ENCODE measurements at places on chromosomes 3 and 15. TPM values are rescaled to one million over a fixed set of nuclear protein-coding genes. Genes with fewer than 3 reads are reported as not detected.

The ISL2 gene
- 0.67 TPM for total RNA-seq

The ALPK3 gene
- 2.7 TPM for total RNA-seq

The SEMA7A gene
- total RNA-seq: 2.1 TPM

The RTP2 gene
- total RNA-seq: not detected

The NSUN3 gene
- 11.1 TPM for total RNA-seq

The CCDC39 gene
- 0.64 TPM for total RNA-seq

The GASK1A gene
- 11.9 TPM for total RNA-seq

- no peak for DNase-seq
Measured at GRCh38 chr3:26118165-26118564, 328.3 kb downstream of the OXSM start.

GRCh38 chr3:133783762-133784161, 21.9 kb upstream of the SRPRB start:
- no peak for DNase-seq

- DNase-seq: no peak
Measured at GRCh38 chr15:57578288-57578900, 13.3 kb upstream of the MYZAP start.

DNA sequence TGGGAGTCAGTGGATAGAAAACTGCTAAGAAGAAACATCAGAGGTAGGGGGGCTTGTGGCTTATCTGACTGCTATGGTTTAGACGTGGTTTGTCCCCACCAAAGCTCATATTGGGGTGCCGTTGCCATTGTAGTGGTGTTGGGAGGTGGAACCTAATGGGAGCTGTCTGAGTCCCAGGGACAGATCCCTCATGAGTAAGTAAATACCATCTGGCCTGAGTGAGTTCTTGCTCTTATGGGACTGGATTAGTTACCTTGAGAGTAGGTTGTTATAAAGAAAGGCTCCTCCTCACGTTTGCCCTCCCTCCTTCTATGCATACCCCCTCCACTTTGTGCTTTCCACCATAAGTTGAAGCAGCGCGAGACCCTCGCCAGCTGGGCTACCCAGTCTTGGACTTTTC, 53.4 kb upstream of the VILL start:
- no peak for DNase-seq

DNA sequence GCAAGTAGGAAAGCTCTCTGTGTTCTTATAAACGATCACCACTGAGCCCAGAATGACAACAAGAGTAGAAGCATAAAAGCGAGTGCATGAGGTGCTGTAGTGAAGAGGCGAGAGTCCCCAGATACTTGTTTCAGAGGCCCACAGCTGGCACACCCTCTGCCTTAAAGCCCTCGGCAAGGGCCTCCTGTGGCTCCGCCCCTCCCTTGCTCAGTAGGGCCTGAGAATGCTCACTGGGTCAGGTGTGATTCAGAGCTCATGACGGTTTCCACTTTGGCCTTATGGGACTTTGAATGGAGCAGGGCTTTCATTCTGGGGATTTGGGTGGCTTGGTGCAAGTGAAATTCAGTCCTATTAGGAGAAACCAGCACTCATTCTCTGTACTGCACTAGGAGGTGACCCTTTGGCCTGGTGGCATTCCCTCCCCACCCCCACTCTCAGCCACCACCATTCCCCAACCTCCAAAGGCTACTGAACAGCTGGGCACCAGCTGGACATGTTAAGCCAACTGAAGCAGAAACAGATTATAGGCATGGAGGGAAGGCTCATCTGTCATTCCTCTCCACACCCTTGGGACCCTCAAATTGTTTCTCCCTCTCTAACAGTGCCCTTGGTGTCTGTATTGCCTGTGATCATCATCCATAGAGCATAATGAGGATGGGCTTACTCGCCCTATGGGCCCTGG, 109.6 kb upstream of the CTDSPL start:
- no peak for DNase-seq

- DNase-seq: no peak
Measured at GRCh38 chr3:120524171-120524923, 71.8 kb upstream of the NDUFB4 start.

- DNase-seq: no peak
Measured at GRCh38 chr3:154421083-154421482, 8.9 kb downstream of the GPR149 start.

GRCh38 chr15:68732451-68732850, 88.2 kb downstream of the ANP32A start:
- peak; percentile 59 for DNase-seq

DNA sequence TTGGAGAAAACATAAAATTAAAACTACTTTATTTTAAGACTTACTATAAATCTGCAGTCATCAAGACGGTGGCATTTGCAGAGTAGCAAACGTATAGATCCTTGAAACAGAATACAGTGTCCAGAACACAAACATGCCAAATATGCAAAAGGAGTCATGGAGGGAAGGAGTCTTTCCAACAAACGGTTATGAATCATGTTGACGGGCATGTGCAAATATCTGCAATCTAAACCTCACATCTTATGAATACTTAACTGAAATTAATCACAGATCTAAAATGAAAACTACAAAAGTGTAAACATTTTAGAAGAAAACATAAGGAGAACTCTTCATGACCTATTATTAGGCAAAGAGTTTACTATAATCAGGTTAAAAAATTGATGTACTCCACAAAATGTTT, 69.4 kb downstream of the TFRC start:
- no peak for DNase-seq

- DNase-seq: no peak
Measured at GRCh38 chr15:44918136-44918535, 38.4 kb upstream of the TERB2 start.

- DNase-seq: no peak
Measured at GRCh38 chr3:184942735-184943134, 130.8 kb downstream of the VPS8 start.

DNA sequence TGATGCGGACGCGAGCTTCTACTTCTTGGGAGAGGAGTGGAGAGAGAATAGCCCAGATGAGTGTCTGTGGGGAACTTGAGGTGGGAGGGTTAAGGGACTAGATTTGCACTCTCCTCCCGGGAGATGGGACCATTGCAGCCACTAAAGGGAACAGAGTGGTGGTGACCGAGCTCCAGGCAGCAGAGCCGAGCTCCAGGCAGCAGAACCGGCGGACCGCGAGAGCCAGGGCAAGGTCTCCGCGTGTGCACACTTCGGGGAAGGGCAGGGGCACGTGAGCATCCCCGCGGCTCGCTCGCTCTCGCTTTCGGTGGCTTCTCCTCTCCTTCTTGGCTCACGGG, 1.1 kb downstream of the IGDCC3 start:
- DNase-seq: no peak

- DNase-seq: peak; percentile 43
Measured at GRCh38 chr15:100276506-100276905, 65.3 kb downstream of the ADAMTS17 start.

DNA sequence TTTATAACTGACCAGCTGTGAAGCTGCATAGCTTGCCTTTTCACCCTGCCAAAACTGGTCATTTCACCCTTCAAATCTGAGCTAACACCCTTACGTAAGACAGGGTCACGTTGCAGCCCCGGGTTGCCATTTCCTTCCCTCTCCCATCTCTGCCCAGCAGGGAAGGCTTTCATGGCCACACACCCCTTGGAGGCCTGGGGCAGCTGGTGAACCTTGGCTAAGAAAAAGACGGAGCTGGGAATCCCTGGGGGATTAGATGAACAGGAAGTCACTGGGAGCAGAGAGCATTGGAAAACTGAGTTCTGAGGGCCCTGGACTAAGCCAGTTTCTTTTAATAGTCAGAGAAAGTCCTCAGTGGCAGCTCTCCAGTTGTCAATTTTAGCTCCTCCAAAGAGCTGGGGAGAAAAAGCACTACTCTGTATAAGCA, 67.8 kb downstream of the TTC23 start:
- no peak for DNase-seq

Data from mesenteric fat pad (tissue), 1 donor.